LoVo (cell line): ENCODE measurements at places on chromosomes 1 and 21.
A peak's percentile ranks its signal among the peaks of the same experiment; 100 is the strongest.

GRCh38 chr1:178644308-178645120 lies 80.5 kb upstream of the RALGPS2 start:
- DNase-seq, result no peak

- DNase-seq, result no peak
These were observed 101.1 kb upstream of the ERRFI1 start for GRCh38 chr1:8127171-8127641.

DNA sequence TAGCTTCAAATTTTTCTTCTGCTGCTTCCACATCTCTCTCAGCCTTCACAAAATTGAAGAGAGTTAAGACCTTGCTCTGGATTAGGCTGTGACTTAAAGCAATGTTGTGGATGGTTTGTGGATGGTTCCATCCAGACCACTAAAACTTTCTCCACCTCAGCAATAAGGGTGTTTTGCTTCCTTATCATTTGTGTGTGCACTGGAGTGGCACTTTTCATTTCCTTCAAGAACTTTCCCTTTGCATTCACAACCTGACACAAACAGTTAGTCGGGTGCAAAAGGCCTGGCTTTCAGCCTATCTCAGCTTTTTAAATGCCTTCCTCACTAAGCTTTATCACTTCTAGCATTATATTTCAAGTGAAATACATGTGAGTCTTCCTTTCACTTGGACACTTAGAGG lies 30.3 kb downstream of the DENND1B start:
- no peak for DNase-seq

GRCh38 chr21:43262427-43262826 lies 93.6 kb downstream of the CRYAA start:
- DNase-seq, result no peak

DNA sequence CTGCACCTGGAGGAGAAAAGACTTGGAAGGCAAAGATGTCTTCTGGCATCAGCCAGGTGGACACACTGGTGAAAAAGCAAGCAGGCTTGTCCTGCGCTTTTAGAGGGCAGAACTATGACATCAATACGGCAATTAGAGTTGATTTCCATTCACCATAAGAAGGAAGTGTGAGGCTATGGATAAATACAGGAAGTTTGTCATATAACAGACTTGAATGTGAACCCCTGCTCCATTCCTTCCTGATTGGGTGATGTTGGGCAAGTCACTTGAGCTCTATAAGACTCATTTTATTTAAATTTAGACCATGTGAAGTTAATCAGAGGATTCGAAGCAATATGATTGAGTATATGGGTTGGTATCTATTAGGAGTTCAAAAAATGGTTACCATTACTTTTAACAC lies 137.8 kb downstream of the PLPP3 start:
- no peak for DNase-seq

- no peak for DNase-seq
These were observed 13.4 kb upstream of the ZNF281 start for GRCh38 chr1:200423235-200423634.

GRCh38 chr1:24325587-24326449 lies 6.7 kb downstream of the GRHL3 start:
- DNase-seq, result peak; percentile 58

DNA sequence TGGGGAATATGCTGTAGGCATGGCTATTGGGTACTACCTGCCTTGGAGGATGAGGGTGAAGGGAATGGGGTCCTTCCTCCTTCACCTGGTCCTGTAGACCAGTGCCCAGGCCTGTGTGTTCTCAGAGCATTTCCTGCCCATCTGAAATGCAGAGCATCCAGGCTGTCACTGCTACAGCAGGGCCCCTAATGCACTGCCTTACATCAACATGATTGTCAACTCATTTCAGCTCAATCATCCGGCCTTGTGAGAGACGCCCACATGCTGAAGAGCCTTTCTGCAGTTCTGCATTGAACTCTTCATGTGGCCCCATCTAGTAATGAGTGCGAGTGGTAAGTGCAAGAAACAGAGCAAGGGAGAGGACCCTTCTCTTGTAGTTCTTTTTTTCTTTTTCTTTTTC lies 39.8 kb upstream of the SRP9 start:
- DNase-seq, result no peak

DNA sequence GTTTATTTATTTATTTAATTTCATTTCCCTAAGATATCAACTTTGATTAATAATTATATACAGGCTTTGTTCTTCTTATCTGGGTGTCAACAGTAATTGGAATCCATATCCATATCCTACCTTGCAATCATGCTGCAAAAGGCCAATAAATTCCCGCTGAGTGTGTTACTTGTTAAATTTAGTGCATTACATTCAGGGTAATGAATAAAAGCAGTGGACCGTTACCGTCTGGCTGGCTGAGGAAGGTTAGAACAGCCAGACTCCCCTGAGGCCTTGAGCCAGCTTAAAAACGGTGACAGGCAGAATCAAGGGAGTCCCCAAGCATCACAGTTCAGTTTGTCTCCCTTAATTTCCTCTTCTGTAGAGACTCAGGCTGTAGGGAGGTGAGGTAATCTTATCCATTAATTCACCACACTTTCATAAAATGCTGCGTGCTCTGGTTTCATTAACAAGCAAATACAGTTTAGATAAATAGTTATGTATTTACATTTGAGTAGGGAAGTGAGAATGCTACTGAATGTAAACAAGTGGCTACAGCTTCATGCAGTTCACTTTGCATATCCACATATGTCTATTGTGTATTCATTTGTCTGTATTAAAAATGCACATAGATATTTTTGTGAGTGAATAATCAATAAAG lies 888.2 kb upstream of the CXADR start:
- no peak for DNase-seq

GRCh38 chr1:20079661-20080305 lies 9.8 kb downstream of the PLA2G5 start:
- no peak for DNase-seq

DNA sequence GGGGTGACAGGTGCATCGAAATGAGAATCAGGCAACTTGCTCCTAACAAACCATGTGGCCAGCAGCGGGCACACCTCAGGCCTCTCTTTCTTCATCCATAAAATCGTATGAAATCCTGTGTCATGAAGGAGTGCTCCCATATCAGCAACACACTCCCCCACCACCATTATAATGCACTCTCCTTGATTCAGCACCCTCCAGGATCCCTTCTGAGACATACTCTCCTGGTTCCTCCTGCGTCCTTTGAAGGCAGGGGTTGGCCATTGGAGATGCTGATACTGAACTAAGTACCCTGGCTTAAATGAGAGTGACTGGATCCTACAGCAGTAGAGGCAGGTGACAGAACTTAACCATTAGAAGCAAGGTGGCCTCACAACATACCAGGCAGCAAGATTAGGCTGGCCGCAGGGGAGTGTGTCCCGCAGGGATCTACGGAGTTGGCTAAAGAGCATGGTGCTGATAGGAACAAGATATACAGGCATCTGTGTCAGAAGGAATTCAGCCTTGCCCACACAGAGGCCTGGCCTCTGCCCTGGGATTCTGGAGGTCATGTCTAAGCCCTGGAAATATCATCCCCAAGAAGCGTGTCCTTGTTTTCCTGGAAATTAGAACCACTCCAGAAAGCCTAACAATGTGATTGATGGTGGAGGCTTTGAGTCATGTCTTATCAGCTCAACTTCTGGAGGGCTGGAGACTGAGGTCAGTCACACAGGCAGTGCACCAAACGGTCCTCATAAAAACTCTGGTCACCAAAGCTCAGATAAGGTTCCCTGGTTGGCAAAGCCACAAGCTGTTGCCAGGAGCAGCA lies 16.8 kb downstream of the S100A7A start:
- no peak for DNase-seq

- DNase-seq, result no peak
These were observed 481.7 kb upstream of the RUNX1 start for GRCh38 chr21:35530766-35531165.

- no peak for DNase-seq
These were observed 527 bp downstream of the MACO1 start for GRCh38 chr1:25430967-25431881.

- peak; percentile 37 for DNase-seq
These were observed 154.4 kb downstream of the PLPP3 start for GRCh38 chr1:56424744-56425493.
